ENCODE measurements at places on chromosomes 11 and 22.

- DNase-seq = no peak
Observed at GRCh38 chr22:47388778-47389177, 626.3 kb downstream of the TBC1D22A start.

GRCh38 chr11:8277691-8278090 lies 14.0 kb upstream of the LMO1 start:
- DNase-seq = no peak

- peak; percentile 51 for DNase-seq
Observed at GRCh38 chr11:1373536-1374214, 16.1 kb upstream of the BRSK2 start.

DNA sequence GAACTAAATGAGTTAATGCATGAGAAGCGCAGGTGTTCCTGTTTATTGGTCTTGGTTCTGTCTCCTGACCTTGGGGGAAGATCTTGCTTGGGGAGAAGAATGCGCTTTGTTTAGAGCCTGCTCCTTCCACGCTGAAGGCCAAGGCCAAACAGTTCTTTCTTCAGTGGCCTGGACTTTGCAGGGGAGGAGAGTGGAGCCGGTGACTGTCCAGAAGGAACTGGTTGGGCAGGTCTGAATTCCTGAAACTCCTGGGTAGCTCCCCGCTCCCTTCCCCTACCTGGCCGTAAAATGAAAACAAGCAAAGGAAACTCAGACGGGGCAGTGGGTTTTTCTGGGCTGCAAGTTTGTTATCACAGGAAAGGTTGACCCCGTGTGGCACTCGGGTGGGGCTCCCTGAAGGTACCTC lies 3.6 kb downstream of the ARHGAP8 start:
- no peak for DNase-seq

DNA sequence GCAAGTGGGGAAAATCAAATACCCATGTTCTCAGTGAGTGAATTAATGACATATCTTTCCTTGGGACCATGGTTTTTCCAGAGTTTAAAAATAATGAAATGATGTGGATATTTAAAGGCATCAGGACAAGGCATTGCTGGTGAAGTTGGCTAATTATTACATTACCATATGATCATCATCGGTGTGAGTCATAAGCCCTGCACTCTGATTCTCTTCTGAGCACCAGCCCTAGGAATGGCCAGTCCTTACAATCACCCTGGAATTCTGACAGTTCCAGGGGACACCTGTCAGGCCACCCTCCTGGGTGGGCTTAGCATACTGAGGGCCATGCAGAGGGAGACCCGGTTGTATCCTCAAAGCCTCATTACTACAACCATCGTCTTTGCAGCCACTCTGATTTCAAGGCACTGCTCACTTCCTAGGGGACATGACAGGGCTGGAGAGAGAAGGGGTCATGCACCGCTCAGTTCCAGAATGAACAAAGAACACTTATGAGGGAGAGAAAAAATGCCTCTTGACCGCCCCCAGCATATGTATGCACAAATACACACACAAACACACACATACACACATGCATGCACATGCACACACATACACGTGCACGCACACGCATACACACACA lies 365.0 kb downstream of the MIAT start:
- DNase-seq = no peak

DNA sequence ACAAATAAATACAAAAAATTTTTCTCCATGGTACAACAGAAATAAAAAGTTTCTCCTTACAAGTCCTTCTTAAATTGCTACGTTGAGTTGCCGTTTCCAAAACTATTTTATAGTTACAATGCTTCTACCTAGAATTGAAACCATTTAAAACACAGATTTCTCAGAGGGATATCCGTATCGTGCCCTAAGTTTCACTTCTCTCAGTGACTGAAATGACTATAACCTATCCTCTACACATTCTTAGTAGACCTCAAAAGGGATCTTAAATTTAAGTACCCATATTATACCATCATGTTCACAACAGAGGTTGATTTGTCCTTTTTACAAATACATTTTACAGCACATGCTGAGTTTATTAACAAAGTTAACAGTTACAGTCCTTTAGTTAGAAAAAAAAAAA lies 44.1 kb downstream of the USP28 start:
- no peak for DNase-seq

GRCh38 chr11:76889411-76889975 lies 28.8 kb downstream of the ACER3 start:
- DNase-seq = no peak

DNA sequence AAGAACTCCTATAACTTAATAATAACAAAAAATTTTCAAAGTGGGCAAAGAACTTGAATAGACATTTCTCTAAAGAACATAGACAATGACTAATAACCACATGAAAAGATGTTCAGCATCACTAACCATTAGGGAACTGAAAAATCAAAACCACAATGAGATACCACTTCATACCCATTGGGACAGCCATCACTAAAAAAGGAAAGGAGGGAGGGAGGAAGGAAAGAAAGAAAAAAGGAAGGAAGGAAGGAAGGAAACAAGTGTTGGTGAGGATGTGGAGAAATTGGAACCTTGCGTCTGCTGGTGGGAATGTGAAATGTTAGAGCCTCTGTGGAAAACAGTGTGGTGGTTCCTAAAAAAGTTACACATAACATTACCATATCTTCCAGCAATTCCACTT lies 55.8 kb downstream of the MS4A13 start:
- no peak for DNase-seq

DNA sequence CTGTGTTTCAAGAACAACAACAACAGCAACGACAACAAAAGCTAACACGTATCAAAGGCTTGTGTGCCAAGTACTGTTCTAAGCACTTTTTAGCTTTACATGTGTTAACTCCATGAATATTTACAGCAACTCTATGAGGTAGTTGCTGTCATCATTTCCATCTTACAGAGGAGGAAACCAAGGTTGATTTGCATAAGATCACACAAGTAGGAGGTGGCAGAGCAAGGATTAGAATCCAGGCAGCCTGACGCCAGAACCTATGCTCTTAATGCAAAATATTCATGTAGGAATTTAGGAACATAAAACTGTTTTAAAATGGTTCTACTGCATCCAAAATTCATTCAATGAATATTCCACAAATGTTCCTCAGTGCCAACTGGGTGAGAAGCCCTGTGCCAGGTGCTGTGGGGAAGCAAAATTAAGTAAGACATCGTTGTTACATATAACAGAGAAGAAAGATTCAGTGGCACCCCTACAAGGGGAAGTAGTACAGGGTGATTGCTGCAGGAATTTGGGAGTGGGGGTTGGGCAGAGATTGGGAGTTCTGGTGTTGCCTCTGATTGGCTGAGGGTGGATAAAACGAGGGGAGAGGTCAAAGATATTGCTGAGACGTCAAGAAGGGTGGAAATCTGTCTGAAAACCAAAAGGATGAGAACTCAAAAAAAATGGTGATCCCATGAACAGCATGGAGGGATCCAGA lies 86.1 kb upstream of the ARHGAP20 start:
- DNase-seq = no peak

- DNase-seq = no peak
Observed at GRCh38 chr11:86738568-86738967, 61.8 kb upstream of the PRSS23 start.

- DNase-seq = peak; percentile 22
Observed at GRCh38 chr11:28146123-28146751, 38.0 kb downstream of the METTL15 start.

GRCh38 chr22:46293577-46294260 lies 3.0 kb upstream of the GTSE1 start:
- DNase-seq = no peak

GRCh38 chr11:32068134-32068870 lies 22.6 kb upstream of the RCN1 start:
- DNase-seq = no peak

DNA sequence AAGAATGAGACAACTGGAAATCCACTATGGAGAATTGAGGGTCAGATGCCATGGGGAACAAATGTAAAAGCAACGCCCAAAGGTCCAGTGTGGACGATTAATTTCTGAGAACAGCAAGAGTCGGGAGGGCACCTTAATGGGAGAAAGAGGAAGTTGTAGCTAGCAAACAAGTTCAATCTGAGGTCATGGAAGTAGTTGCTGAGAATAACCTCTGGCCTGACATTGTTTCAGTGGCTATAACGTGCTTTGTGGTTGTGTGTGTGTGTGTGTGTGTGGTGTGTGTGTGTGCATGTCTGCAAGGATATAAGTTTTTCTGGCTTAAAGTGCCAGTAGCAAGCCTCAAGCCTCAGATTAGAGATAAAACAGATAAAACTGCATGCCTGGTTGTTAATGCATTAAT lies 1630.1 kb upstream of the TENM4 start:
- DNase-seq = no peak

DNA sequence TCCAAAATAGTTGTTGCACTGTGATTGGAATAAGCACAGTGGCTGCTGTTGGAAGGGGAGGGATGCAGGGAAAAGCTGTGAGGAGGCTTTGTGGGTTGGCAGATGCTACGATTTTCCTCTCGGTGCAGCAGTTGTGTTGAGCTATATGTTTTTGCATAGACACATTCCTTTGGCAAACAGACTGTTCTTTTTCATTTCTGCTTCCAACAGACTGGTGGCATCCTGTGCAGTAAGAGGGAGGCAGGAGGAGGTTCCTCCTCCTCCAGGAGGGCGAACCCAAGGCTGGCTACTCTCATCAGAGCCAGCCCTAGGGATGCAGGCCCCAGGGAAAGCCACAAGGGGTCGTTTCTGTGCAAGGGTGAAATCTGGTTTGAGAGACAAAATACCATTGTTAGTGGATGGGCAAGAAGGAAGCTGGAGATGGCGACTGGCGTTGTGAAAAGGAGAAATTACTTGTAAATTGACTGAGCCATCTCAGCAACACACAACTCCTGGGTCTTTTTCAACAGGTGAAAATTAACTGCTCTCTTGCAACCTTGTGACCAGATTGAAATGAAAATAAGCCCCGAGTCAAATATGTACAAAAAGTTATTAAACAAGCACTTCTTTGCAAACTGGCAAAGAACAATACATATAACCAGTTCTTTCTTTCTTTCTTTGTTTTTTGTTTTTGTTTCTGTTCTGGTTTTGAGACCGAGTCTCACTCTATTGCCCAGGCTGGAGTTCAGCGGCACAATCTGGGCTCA lies 26.5 kb upstream of the UBASH3B start:
- DNase-seq = peak; percentile 61

GRCh38 chr11:36615826-36616225 lies 17.8 kb upstream of the RAG2 start:
- DNase-seq = no peak

- no peak for DNase-seq
Observed at GRCh38 chr11:68828155-68828931, 13.4 kb downstream of the CPT1A start.

GRCh38 chr22:40397396-40397795 lies 27.0 kb downstream of the SGSM3 start:
- DNase-seq = no peak

DNA sequence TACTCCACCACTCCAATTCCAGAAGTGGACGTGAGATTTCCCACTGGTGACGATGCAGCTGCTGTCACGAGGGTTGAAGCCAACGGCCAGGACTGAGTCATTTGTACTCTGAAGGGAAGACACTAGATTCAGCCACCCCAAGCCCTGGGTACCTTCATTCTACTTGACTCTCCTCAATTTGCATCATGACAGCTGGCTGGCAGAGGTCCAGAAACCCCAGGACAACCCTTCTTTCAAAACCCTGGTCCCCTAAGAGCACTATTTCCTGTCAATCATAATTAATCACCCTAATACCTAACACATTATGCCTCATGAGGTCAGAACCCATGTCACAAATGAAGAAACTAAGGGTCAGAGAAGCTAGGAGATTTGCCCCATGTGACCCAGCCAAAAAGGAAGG lies 4.9 kb downstream of the EML3 start:
- no peak for DNase-seq

DNA sequence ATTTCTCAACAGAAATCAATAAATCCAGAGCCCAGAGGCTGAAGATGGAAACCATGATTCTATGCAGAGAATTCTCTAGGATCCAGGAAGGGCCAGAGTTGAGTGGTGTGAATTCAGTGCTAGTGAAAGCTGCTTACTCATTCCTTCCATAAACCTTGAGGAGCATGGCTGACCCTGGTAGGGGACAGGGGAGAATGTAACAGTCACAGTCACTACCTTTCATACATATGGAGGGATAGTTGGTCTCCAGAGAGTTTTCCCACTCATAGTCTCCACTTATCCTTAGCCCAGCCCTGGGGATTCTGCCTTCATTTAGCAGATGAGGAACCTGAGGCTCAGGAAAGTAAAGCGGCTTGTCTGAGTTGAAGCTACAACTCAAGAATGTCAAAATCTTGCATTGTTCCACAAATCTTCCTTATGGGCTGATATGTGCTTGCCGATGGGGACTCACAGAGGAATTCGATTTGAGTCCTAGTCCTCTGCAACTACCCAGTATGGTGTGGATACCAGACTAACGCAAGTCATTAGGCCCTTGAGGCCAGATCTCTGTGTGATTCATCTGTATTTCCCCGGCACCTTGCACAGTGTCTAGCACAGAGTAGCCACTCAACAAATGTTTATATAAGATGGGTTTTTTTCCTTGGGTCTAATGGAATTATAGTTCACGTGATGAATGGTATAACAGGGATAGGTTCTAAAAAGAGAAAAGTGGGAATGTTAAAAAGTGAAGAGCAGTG lies 3.7 kb upstream of the ANAPC15 start:
- DNase-seq = no peak

- DNase-seq = no peak
Observed at GRCh38 chr11:120401506-120401905, 65.3 kb downstream of the ARHGEF12 start.

DNA sequence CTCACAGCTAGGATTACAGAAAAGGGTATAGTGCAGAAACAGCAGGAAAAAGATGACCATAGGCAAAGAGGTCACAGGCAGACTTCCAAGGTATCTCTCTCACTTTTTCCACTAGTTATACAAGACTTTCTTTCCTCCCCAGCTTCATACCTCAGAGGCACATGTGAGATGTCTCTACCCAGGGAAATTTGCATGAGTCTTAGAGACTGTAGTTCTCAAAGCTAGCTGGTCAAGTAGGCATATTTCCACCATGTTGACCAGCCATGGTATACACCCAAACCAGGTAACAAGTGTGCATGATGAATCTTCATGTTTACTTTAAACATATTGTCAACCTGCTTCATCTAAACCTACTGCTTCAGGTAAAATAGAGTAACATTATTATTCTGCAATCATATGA lies 27.9 kb downstream of the PRMT3 start:
- DNase-seq = no peak

- no peak for DNase-seq
Observed at GRCh38 chr11:8908099-8908498, 2.9 kb upstream of the AKIP1 start.

DNA sequence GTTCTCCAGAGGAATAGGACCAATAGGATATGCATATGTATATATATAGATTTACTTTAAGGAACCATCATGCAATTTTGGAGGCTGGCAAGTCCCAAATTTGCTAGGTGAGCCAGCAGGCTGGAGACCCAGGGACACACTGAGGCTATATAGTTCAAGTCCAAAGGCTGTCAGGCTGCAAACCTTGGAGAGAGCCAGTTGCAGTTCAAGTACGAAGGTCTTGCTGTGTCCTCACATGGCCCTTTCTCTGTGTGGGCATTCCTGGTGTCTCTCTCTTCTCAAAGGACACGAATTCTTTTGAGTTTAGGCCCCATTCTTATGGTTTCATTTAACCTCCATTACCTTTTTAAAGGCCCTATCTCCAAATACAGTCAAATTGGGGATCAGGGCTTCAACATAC lies 134.4 kb upstream of the SORL1-AS1 start:
- no peak for DNase-seq

- peak; percentile 90 for DNase-seq
Observed at GRCh38 chr11:35619116-35619854, 1.0 kb downstream of the FJX1 start.
